CD8-positive, alpha-beta memory T cell (primary cell): ENCODE measurements at places on chromosomes 7 and 10. TPM values are rescaled to one million over a fixed set of nuclear protein-coding genes. Genes with fewer than 3 reads are reported as not detected.

Gene AP4M1
- total RNA-seq, result 17.3 TPM

- no peaks in the 10 kb centered on the region for H3K36me3 ChIP-seq
- H3K27ac ChIP-seq, result no peak overlapping the region
- H3K4me3 ChIP-seq, result no peak overlapping the region
These were observed 207.5 kb downstream of the CUX1 start for GRCh38 chr7:102024769-102025391.

- H3K4me3 ChIP-seq, result no peak overlapping the region
- DNase-seq, result no peak
- H3K36me3 ChIP-seq, result no peaks in the 10 kb centered on the region
- no peak overlapping the region for H3K27ac ChIP-seq
These were observed 170.9 kb downstream of the LRMDA start for GRCh38 chr10:75602341-75602740.

Gene CHN2
- 5.3 TPM for total RNA-seq

GRCh38 chr7:3094701-3095445 is 51.2 kb upstream of the CARD11 start:
- H3K4me1 ChIP-seq, result peaks cover 65% of the 10 kb centered on the region
- H3K4me3 ChIP-seq, result peak overlapping the region; percentile 65
- peak overlapping the region; percentile 71 for H3K27ac ChIP-seq
- no peaks in the 10 kb centered on the region for H3K36me3 ChIP-seq
- no peaks in the 10 kb centered on the region for H3K27me3 ChIP-seq
